ENCODE measurements at places on chromosomes 5 and 9.

- DNase-seq, result no peak
These were observed 8.9 kb downstream of the ZBTB34 start for GRCh38 chr9:126869368-126869767.

GRCh38 chr5:178586396-178586795 is 3.8 kb downstream of the COL23A1 start:
- no peak for DNase-seq

DNA sequence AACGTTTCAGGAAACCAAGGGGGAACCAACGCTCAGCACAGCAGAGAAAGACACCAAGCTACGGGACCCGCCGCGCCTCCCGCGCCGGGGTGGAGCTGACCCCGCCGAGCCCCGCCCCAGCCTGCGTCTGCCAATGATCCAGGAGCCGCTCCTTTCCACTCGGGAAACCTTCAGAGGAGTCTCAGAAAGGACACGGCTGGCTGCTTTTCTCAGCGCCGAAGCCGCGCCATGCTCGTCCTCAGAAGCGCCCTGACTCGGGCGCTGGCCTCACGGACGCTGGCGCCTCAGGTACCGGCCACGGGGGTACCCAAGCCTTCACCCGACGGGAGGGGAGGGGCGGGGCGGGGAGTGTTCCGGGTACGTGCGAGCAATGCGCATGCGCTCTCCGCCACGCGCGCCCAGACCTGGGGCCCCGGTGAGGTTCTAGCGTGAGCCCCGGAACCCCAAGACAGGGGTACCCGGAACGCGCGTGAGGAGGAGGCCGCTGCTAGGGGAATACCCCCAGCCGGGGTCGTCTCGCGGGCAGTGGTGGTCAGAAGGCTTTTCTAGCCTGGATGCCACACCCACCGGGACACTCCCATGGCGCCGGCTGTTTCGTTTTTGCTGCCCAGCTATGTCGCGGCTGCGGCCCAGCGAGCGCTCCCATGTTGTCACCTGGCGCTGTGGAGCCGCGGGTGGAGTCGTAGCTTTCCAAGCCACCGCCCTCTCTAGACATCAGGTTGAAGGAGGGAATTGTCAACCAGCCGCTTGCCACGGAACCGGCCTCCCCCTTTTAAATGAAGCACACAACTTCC is at the start of gene NIPSNAP3A:
TSS of gene NIPSNAP3A (plus strand) at position 119 of the 794 bp plus-strand sequence. CDS start at position 229, 110 bp downstream.
- DNase-seq, result peak; percentile 74

- no peak for DNase-seq
These were observed 132.1 kb downstream of the KDM4C start for GRCh38 chr9:6889868-6890267.

GRCh38 chr5:78755822-78756429 is 107.4 kb upstream of the LHFPL2 start:
- no peak for DNase-seq

Measured in stimulated activated CD8-positive, alpha-beta memory T cell treated with anti-CD3 and anti-CD28 coated beads, Interleukin-7, amount 100 ng/mL, for 24 hours (primary cell).